ENCODE measurements at places on chromosomes 7 and 10.
A peak's percentile ranks its signal among the peaks of the same experiment; 100 is the strongest.

DNA sequence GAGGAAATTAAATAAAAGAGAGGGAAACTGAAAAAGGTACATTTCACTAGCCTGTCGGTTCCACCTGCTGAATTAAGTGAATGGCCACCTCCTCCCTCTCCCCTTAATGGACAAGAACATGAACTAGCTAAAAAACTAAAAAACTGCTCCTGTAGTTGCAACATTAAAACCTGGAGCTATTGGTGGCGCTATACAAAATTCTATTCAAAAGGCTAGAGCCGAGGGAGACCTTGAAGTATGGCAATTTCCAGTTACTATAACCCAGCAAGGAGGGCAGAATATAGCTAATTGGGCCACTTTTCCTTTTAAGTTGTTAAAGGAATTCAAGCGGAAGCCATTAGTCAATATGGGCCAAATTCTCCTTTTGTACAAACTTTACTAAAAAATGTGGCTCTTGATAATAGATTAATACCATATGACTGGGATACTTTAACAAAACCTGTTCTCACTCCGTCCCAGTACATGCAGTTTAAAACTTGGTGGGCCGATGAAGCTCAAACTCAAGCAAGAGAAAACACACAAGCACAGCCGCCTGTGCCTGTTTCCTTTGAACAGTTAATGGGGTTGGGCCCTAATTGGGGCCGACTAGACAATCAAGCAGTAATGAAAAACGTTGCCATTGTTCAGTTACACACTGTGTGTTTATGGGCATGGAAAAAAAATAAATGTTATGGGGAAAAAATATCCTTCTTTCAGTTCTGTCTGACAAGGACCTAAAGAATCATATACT, 6.5 kb upstream of the CHST3 start:
- DNase-seq: no peak

DNA sequence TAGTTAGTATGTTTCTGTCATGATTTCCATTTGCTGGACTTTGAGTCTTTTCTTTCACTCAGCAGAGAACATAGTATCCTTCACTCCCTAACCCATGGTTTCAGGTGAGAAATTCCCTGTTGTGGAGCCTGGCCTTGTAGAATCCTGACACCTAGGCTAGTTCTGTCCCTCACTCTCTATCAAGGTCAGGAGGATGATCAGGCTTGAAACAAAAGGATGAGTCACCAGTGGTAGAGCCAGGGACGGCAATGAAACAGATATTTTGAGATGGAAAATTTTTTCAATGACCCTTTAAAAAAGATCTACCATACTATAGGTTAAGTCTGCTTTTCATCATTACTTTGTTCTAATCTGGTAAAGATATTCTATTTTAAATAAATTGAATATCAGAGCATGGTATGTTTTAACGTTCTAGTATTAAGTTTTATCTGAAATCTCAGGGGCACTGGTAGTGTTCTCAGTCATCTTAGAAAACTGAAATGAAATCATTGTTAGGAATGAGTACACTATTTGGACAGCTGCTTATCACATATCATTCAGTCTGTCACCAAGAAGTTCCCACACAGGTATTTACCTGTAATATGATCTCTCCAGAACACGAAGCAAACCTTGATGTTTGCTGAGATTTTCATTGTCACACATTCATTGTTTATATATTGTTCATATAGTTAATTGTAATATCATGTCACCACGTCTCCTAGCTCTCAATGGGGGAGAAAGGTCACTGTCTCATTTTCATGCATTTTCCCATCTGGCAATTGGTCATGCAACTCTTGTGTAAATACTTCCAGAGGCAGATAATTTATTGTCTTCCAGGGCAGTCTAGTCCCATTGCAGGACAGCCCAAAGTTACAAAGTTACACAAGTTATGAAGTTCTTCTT, 299.9 kb upstream of the LRRTM3 start:
- no peak for DNase-seq

GRCh38 chr7:123864012-123864411, 19.0 kb downstream of the HYAL4 start:
- no peak for DNase-seq

DNA sequence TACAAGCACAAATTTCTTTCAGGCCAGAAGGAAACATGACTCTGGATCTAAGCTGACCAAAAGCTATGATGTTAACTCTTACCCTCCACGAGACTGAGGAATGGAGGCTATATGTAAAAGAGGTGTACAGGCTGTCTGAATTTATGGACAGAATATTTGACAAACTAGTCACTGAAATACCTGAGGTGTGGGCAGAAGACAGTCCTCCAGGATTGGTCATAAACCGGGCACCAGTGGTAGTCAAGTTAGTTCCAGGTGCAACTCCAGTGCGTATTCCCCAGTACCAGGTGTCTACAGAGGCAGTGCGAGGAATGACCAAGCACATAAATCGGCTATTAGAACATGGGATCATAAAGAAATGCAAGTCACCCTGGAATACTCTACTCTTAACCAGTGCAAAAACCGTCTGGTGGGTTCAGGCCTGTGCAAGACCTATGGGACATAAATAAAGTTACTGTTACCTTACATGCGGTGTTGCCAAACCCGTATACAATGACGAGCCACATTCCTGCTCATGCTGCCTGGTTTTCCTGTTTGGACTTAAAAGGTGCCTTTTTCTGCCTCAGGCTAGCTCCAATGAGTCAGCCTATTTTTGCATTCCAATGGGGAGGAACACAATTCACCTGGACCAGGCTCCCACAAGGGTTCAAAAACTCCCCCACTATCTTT, 6.7 kb upstream of the CYREN start:
- DNase-seq: peak; percentile 94

DNA sequence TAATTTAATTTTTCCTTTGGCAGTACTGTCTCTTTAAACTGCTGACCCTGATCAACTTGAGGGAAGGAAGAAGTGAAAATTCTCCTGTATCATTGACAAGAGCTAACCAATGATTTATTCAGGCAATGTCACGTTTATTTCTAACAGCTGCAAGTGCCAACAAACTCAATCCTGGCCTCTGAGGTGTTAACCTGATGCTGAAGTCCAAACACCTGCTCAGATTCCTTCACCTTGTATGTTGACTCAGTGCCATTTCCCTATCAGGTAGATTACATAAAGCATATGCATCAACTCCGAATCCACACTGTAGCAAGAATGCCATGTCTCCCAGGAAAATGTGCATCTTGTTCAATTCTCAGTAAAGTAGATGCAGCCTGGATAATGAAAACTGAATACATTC, 820.0 kb downstream of the XPNPEP1 start:
- DNase-seq: no peak

DNA sequence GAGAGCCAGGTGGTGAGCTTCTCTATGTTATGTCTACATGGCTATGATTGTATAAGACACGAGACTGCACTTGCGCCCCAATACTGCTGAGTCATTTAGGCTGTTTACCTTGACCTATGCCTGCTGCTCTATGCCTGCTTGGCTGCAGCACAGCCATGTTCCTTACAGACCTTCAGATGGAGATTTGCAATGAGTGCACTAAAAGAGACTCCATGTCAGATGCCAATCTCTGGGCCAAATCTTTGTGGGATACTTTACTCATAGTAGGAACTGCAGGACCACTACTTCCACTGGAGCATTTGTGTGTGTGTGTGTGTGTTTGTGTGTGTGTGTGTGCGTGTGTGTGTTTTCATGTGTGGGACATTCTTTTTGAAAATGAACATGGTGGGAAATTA, 50.0 kb upstream of the KMT2E start:
- DNase-seq: no peak

DNA sequence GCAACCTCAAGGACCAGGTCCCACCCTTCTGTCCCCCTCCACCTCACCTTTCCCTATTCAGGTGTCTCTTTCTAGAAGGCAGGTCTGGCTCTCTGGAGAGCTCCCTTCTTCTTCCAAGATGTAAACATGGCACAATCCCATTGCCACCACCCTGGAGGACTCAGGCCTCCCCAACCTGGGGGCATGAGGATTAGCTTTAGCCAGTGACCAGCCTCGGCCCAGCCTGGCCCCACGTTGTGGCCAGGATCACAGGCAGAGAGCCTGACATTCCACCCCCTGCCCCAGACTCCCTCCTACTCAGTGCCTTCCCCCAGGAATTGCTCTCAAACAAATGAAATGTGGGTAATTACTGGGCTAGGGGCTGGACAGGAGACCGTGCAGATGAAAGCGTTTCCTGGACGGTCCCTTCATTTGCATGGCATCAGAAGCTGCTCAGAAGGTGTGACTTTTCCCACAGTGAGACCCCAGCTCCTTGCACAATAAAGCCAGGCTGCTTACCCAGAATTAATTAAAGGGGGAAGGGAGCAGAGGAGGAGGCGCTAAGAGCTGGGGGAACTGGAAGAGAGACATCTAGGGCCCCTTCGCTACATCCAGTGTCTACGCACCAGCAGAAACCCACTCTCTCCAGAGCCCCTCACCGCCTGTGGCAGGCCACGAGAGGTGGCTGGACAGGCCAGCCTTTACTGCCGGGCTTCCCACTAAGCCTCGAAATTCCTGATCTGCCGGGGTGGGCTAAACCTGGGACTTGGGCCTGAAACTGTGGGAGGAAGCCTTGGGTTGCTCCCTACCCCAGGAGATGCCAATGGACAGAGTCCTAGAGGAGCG, 7.7 kb downstream of the FGF8 start:
- DNase-seq: no peak

DNA sequence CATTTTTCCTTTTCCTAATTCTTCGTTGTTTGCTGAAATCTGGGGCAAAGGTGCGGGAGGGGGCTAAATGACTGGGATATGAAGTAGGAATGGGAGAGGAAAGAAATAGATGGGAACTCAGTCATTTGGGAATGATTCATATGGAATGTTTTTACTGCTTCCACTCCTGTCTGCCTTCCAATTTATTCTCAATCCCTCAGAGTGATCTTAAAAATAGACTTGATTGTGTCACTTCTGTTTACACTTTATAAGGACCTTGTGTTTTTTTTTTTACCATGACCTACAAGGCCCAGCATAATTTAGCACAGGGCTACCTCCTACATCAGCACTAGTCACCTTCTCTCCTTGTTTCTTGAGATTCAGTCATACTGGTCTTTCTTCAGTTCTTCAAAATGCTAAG, 97.9 kb downstream of the PTEN start:
- no peak for DNase-seq

DNA sequence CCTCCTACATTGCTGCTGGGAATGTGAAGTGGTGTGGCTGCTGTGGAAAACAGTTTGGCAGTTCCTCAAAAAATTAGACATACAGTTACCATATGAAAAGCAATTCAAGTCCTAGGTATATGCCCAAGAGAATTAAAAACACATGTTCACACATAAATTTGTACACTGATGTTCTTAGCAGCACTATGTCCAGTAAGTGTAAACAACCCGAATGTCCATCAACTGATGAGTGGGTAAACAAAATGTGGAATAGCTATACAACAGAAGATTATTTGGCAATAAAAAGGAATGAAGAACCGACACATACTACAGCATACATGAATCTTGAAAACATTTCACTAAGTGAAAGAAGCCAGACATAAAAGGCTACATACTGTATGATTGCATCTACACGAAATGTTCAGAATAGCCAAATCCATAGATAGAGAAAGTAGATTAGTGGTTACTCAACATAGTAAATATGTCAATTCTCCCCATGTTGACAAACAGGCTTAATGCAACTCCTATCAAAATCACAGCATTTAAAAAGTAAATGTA, 17.2 kb downstream of the CEP41 start:
- no peak for DNase-seq

DNA sequence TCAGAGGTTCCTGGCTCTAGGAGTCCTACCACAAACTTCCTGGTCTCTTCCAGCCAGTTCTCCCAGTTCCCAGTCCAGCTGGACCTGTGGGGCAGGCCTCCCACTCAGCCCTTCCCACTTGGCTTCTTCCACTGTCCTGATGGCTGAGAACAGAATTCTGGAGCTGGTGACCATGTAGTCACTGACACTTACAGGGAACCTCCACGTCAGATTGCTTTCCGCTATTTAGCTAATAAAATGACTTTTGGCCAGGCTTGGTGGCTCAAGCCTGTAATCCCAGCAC, 63.5 kb upstream of the ZRANB1 start:
- DNase-seq: no peak

- peak; percentile 68 for DNase-seq
Observed at GRCh38 chr10:14039968-14040668, 290.6 kb downstream of the FRMD4A start.

- peak; percentile 65 for DNase-seq
Observed at GRCh38 chr7:39428221-39428620, 138.0 kb upstream of the YAE1 start.

DNA sequence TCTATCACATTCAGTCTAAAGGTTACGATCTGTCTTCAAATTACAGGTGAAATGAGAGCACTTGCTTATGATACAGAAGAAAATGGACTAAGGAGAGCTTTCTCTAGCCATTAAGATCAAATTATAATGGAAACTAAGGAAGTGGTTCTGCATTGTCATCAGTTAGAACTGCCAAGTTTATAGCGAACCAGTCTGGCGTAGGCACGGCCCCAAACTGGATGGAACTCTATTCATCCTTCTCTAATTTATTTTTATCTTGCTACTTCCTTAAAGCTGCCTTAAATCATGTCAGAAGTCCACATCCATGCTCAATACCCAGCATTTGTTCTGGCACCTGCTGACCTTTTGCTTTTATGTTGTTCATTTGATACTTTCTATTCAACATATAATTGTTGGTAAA, 63.7 kb upstream of the APBB1IP start:
- no peak for DNase-seq

DNA sequence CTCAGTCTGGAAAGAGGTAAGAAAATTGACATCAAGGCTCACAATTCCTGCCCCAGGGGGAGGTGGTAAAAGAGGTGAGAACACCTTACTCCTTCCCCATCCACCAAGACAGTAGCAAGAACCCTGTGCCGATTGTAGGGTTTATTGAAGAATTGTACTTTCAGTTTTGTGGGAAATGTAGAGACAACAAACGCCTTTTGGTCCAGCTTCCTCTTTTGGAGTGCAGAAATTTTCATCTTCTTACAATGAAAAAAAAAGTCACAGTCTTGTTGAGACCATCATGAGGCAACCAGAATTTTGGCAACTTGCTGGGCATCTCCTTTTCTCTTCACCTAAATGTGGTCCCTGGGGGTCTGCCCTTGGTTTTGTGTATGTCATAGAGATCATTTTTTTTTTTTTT, 217.7 kb downstream of the TMEM178B start:
- DNase-seq: no peak

GRCh38 chr7:131688738-131689661, 132.6 kb upstream of the PODXL start:
- peak; percentile 90 for DNase-seq

GRCh38 chr10:6530966-6531365, 49.1 kb downstream of the PRKCQ start:
- DNase-seq: no peak
